ENCODE measurements at places on chromosomes 3 and 15.

DNA sequence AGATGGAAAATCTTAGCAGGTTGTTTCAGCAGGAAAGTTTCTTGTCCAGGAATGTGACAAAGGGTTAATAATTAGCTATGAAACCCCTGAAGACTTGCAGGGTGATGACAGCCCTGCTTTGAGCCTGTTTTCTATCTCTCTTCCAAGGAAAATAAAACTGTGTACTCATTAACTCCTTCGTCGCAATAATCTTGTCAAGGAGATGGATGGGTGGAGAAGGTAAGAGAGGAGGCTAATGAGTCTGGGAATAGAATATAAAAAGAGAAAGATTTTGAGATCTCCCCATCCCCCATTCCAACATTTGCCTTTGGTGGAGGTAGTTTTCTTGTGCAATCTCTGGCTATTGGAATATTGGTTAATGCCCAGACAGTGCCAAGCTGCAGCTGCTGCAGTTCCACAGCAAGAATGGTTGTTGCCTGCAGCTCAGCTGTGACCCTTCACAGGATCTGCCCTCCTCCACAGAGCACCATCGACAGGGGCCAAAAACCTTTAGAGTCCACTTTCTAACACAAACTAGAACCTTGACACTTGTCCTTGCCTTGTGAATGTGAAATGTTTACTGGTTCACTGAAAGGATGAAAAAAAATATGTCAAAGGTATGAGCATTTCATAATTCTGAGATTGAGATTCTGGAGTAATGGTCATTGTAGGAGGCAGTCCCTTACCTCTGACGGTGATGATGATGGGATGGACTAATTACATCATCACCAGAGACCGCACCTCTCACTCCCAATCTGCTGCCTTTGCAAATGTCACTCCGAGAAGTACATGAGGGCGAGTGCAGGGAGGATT, 4.2 kb upstream of the LRIG1 start:
- DNase-seq, result no peak

DNA sequence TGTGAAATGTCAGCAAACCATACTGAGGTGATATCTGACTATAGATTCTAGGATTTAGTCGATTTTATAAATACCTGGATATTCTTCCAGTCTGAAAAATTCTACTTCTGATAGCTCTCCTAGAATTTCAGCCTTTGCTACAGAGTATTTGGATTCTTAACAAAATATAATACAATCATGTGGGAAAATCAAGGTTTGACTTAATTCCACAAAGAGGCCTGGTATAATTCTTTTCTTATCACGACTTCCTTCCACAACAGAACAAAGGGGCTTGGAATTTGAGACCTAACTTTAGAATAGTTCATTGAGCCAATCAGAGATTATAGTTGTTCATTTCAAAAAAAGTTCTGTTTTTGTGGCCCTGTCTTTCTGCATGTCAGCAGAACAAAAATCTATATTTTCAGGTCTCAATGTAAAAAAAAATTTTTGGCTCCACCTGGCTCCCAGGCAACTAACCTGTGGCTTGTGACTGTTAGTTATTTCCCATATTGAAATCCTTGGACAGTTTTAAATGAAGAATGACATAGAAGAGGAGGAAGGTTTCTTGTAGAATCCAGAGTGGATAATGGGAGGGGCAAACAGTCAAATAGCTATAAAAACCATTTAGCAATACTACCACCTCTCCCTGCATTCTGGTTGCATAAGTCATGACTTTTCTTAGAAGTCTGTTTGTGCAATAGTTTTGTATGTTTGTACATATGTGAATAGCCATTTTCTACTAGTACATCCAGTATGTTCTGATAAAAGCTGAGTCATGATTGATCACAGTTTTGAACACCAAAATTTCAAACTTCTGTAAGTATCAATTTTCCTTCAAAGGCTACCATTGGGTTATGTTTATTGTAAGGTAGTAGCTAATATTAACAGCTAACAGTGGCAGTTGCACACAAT, 4.0 kb downstream of the TM4SF1 start:
- no peak for DNase-seq

DNA sequence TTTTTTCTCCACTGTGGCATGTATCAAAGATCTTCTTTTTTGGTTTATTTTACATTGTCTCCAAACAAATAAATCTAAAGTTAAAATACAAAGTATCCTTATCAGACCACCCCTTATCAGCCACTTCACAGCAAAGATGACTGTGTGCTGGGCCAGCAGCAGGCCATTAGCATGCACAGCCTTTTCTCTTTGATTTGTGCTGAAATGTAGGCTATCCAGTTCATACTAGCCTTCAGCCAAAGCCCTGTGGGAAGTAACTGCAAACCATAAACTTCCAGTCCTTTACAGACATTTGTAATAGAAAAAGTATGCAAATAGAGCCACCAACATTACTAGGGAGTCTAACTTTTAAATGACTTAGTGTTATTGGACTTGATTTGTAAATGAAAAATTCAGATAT, 816.3 kb downstream of the FHIT start:
- DNase-seq, result no peak

DNA sequence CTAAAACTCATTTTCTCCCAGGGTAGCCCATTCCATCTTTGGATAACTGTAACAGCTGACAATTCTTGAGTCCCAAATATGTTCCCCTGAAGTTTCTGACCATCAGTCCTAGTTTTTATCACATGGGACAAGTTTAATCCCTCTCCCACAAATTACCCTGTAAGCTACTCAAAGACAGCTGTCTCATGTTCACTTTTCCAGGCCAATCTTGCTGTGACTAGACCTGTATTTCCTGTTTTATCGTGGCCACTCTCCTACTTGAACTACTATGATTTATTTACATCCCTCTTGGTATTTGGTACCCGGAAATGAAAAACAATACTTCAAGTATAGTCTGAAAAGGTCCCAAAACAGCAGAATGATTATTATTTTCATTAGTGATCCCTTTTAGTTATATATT, 95.1 kb upstream of the MEX3B start:
- no peak for DNase-seq
